Caco-2 (cell line): ENCODE measurements at places on chromosomes 4 and X.
A peak's percentile ranks its signal among the peaks of the same experiment; 100 is the strongest.

- DNase-seq: no peak
Observed at GRCh38 chr4:89263265-89263664, 44.3 kb downstream of the GPRIN3 start.

DNA sequence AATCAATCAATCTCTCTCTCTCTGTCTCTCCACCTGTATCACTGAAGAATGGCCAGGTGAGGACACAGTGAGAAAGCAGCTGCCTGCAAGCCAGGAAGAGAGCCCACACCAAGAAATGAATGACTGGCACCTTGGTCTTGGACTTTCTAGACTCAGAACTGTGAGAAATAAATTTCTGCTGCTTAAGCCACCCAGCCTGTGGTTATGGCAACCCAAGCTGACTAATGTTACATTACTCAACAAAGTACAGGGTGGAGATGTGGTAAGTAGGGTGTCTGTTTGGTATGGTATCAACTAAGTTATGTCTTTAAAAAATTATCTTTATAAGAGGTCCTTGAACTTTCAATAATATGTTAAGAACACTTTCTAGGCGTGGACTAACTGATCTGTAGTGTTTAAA, 159.3 kb downstream of the EPHA5 start:
- DNase-seq: no peak

GRCh38 chr4:136818811-136819330, 713.4 kb downstream of the PCDH18 start:
- DNase-seq: no peak

- no peak for DNase-seq
Observed at GRCh38 chrX:42934020-42934726, 156.2 kb upstream of the PPP1R2C start.

DNA sequence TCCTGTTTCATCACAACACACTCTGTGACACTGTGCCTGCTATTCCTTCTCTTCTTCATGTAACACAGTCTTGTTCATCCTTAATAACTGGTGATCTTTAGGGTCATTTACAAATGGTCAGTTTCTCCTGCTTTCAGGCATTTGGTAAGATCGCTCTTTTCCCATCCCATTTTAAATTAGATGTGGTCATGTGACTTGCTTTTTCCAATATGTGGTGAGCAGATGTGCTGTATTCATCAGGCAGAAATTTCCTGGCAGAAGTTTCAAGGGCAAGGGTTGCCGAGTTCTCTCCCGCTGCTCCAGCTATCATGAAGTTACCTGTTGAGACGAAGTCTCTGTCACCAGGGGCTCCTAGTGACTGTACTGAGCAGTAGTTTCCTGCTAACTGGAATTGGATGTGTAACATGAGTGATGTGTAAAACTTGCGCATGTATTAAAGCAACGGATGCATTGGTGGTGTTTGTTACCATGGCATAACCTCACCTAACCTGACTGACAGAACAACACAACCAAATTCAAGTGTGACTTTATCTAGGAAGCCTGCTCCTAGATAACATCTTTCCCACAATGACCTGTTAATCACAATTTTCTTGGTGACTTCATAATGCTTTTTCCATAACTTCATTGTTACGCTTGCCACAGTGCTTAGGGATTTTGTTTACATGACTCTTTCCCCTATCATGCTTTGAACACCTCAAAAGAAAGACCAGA, 29.5 kb upstream of the BMPR1B start:
- DNase-seq: no peak

DNA sequence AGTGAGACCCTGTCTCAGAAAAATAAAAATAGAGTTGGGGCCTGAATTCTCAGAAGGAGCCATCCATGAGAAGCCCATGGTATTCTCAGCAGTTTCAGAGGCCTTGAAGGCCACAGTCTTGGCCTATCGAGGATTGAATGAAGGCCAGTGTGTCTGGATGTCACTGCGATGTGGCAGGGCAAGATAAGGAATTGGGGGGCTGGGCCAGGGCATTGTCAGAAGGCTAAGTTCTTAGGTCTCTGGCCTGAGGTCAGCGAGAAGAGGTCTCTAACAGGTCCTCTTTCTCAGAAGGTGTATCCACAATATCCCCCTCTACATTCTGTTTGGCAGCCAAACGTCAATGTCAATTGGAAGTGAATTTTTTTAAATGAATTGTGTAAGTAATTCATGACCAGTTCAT, 5.7 kb downstream of the ZNF275 start:
- DNase-seq: no peak

- no peak for DNase-seq
Observed at GRCh38 chr4:3374011-3374645, 67.6 kb upstream of the HGFAC start.

DNA sequence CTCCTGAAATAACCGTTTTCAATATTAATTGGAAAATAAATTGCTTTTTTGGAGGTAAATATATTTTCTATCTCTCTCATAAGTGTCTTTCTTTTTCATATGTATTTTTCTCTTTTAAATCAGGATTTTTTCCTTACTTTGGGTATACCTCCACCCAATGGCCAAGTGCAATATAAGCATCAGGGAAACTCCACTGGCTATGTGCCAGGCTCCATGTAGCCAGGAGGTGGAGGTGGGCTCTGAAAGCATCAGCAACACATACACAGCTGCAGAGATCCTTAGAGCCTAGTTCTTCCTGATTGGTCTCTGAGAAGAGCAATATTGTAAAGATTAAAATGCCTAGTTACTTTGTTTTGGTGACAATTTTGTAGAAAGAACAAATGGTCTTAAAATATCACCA, 3.4 kb downstream of the GABRA2 start:
- DNase-seq: peak; percentile 24

- DNase-seq: peak; percentile 63
Observed at GRCh38 chrX:38220024-38220414, 652 bp downstream of the SRPX start.

GRCh38 chrX:131288738-131289511, at the start of gene IGSF1:
TSS of gene IGSF1 (minus strand) at chrX:131289306. CDS start at chrX:131286674, 2,632 bp downstream.
- DNase-seq: no peak

DNA sequence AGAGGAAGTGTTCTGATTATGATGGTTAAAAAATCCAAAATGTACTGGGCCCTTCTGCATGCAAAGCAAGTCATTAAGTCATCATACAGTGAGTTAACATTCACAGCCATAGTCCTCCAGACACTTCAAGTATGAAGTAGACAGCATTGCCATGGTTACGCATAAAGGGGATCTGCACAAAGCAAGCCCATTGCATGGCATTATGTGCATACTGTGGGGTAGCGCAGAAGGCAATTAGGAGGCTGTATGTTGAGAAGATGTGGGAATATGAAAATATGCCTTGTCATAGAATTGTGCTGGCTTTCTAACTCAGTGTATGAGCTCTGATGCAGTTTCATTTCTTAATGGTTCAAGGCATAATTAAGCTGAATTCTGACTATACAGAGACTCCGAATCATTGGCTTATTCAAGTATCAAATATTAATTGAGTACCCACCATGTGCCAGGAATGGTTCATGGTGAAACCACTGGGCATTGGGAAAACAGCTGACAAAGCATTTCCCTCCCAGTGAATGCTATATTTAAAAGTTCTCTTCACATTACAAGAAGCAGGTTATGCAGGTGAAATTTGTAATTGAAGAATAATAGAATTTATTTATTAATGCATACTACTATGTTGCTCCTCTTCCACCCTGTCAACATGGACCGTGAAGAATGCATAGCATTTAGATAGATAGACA, 588.9 kb downstream of the ZNF674 start:
- DNase-seq: no peak

DNA sequence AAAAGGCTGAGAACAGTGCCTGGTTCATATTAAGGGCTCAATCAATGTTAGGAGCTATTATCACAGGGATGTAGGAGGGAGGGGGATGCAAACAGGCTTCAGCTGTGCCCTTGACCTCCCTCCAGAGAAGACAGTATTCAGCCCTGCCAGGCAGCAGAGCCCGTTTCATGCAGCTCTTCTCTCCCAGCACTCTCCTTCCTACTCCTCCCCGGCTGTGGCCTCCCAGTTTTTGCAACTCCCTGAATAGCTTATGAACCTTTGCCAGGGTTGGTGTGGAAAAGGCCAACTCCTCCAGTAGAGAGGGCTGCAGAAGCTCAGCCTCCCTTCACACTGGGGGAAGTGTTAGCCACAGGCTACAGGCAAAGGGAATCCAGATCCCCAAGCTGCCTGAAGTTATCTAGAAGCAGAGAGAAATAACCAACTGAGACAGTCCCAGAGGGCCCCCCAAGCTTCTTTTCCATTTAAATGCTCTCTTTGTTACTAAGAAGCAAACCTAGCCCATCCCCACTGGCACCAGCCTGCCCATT, 31.7 kb upstream of the APLN start:
- DNase-seq: no peak

GRCh38 chr4:2245787-2246275, 3.9 kb upstream of the HAUS3 start:
- DNase-seq: no peak

GRCh38 chr4:76641758-76642157, 206.7 kb downstream of the SHROOM3 start:
- no peak for DNase-seq

DNA sequence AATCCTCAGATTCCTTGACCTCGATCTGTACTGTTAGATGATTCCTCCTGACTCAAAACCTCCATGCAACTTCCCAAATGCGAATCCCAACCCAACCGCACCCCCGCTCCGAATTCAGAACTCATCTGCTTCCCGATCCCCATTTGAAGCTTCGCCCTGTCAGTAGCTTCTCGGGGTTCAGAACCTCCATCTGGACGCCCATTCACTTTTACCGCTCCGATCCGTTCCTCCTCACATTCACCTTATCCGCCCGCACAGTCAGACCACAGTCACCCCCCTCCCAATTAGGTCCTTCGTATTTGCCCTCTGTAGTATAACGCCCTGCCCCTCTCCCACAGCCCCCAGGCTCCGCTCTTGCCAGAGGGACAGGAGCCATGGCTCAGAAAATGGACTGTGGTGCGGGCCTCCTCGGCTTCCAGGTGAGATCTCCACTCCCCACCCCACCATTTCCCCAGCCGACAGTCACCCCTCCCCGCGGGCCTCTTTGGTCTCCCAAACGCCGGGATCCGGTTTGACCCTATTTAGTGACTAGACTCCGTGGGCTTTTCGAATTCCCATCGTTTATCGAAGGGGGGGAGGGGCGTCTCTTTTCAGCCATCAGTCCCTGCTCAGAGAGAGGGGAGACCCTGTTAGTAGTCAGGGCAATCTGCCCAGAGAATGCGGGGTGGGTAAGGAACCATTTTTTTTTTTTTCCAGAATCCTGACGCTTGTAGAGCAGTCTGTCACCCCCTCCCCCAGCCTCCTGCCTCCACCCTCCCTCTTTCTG, 691 bp downstream of the MAGED1 start:
- no peak for DNase-seq

DNA sequence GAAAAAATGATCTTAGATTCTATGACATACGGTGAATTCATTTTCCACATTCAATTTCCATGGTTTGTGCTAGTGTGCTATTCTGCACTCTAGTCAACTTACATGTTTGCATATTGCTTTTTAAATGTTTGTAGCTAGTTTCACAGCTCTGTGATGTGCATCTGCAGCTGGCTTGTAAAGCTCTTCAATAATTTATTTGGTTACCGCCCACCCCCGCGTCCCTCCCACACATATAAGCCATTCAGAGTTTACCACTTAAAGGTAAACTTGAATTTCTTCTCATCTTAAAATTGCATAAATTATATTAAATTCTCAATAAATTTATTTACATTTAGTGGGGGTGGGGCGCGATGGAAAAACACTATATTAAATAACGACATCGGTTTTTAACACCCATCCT, 291 bp upstream of the NBDY start:
- no peak for DNase-seq

GRCh38 chrX:27751976-27752375, 55.8 kb upstream of the MAGEB10 start:
- no peak for DNase-seq

DNA sequence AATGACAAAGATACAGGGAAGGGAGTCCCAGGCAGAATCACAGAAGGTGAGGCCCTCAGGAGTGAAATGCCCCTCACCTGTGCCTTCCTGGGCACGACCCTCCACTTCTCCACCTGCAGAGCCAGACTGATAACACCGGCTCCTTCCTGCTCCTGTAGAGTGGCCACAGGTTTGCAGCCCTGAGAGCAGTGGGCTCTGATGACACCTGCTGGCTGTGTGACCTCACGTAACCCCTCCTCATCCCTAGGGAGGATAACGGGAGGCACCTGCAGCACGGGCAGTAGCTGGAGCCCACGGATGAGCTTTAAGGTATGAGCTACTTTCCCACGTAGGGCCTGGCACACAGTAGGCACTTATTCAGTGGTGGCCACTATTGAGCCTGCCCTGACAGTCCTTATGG, 25.5 kb upstream of the MAN2B2 start:
- no peak for DNase-seq
